ENCODE measurements at places on chromosomes 7 and 10. TPM values are rescaled to one million over a fixed set of nuclear protein-coding genes. Genes with fewer than 3 reads are reported as not detected.

GRCh38 chr7:42614636-42615035 lies 297.2 kb downstream of the C7orf25 start:
- DNase-seq, result no peak

GRCh38 chr7:67636348-67637022 lies 639.9 kb downstream of the TYW1 start:
- DNase-seq, result no peak

DNA sequence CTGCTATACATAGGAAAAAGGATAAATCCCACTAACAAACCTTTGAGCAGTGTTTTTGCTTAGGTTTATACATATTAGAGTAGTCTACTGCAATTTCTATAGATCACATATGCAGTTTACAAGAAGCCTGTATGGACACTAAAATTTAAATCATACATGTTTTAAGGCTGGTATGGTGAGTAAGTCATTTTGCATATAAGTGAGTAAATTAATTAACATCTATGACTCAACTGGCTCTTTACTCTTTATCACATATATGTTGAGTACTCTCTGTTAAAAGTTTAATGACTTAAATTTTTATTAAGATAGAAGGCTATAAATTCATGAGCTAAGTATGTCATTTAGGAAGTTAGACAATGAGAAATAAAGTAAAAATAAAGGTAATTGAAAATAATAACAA lies 69.4 kb downstream of the LRRN3 start:
- no peak for DNase-seq

The ASAH2 gene
- 3.6 TPM for total RNA-seq

DNA sequence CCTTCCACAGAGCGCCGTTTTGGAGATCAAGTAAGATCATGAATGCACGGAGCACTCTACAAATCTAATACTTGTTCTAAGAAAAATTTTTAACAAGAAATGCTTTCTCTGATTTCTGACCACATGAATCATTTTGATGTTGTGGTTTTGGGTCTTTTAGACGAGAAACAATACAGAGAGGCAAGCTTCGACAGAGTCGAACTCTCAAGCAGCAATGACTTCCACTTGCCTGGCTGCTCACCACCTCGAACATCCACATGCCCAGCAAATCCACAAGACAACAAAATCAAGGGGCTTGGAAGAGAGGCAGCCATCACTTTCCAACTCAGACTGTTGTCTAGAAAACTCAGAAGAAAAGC lies 69.4 kb upstream of the GSDME start:
- DNase-seq, result no peak

The ASCC1 gene
- total RNA-seq, result 19.2 TPM

DNA sequence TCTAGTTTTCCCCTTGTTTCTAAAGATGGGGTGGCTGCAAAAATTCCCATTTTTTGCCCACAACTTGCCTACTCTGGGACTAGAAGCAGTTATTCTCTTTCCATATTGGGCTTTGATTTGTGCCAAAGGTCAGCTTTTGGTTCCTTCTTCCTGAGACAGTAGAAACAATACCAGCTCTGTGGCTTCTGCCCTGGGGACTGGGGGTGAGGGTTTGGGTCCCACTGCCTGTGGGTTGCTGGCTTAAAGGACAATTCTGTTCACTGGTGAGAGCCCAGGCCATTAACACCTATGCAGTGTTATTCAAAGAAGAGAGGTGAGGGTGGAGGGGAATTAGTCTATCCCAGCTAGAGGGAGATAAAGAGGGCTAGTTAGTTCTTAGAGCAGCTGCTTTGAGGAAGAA lies 171.5 kb downstream of the CPEB3 start:
- no peak for DNase-seq
